ENCODE measurements at places on chromosomes 4 and X.

GRCh38 chr4:65195002-65195401 is 475.3 kb downstream of the EPHA5 start:
- no peak for DNase-seq

DNA sequence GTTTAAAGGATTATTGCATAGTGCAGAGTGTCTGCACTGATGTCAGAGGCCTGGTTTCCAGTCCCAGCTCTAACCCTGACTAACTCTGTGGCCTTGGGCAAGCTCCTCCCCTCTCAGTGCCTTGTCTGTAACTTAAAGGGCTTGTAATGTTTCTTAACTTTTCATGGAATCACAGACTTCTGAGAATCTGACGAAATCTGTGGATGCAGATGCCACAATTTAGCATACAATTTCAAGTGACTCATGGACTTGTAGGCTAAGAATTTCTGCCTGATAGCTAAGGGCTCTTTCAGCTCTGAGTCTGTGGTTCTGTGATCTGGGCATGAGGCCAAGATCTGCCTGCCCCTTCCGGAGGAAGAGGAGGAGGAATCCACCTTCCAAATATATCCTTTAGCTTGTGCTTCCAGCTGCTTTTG is 236.9 kb downstream of the AR start:
- DNase-seq = peak; percentile 40

- DNase-seq = no peak
These were observed 95.4 kb downstream of the COL25A1 start for GRCh38 chr4:109207061-109207460.

DNA sequence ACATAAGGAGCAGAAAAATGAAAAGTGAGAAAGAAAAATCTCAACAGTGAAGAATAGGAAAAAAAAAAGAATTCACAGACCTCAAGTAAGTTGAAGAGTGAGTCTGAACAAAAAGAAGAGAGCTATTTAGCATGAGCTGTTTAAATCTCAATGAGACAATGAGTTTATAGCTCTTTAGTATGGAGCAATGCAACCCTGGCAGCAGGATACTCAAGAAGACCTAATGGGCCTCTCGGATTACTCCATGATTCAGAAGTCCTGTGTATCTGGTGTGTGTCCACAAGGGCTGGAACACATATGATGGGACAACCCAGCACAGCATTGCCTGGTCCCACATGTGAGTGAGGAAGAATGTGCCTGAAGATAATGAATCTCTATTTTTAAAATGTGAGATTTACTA is 563.1 kb upstream of the INTU start:
- DNase-seq = no peak

GRCh38 chr4:155161357-155161756 is 47.1 kb upstream of the NPY2R start:
- DNase-seq = no peak

DNA sequence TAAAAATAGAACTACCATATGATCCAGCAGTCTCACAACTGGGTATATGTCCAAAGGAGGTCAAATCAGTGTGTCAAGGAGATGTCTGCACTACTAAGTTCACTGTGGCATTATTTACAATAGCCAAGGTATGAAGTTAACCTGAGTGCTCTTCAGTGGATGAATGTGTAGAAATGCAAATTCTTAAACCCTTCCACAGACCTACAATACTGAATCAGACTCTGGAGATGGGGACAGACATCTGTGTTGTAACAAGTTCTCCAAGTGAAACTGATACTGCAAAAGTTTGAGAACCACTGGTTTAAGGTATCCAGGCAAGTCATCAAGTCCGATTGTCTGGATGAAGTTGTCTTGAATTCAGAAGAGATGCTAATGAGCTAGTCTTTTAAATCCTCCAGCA is 38.5 kb downstream of the SMAD1 start:
- DNase-seq = no peak

- no peak for DNase-seq
These were observed 267.3 kb upstream of the GATB start for GRCh38 chr4:152028131-152028530.

- no peak for DNase-seq
These were observed 55.5 kb upstream of the PROM1 start for GRCh38 chr4:16139066-16139945.

DNA sequence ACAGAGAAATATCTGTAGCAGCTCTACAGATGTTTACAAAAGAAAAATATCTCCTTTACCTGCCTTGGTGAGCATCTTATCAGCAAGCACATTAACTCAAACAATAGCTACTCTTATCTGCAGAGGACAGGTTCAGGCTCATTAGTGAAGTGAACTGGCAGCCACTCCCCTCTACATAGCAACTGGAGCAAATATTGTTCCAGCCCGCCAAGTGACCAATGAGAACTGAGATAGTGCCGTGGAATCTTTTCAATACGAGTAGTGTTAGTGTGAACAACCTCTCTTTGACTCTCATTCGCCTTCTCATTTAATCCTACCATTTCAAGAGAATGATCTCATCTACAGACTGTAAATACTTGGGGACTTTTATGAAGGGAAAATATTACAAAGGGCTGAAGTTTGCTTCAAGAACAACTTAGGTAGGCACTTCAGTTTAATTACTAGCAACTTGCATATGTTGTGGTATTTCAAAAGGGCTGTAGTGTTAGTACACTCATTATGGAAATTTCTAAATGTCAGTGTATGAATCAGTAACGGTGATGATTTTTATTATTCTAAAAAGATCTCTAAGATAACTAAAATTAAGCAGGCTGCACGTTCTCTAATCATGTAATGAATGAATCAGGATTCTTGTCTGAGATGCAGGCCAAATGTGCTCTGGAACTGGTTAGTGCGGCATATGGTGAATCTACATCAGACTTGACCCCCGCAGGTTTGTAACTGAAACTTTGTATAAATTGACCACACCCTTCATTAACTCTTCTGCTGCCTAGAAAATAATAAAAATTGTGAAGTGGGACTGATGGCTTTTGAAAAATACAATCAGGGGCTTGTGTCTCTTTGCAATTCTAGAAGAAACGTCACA is 72.4 kb downstream of the PALLD start:
- DNase-seq = no peak

GRCh38 chrX:124113621-124114600 is 152.4 kb downstream of the STAG2 start:
- no peak for DNase-seq

- no peak for DNase-seq
These were observed 52.2 kb upstream of the C1QTNF7 start for GRCh38 chr4:15375667-15376066.
